ENCODE measurements at places on chromosomes 16 and 17.

DNA sequence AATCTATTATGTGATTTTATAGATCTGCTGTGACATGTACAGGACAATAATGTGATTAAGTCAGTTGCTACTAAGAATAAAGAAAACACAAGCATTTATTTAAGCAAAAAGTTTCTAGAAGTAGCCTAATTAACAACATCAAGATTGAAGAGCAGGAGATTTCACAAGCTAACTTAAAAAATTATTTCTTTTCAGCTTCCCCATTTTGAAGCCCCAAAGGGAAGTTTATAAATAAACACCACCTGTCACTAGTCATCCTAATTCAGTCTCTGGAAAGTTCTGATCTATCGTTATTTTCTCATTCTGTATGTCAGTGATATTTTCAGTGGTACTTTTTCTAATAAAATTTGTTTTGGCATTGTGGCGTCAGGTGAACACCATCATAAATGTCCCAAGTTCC is 8.3 kb downstream of the CAPNS2 start:
- DNase-seq: no peak

DNA sequence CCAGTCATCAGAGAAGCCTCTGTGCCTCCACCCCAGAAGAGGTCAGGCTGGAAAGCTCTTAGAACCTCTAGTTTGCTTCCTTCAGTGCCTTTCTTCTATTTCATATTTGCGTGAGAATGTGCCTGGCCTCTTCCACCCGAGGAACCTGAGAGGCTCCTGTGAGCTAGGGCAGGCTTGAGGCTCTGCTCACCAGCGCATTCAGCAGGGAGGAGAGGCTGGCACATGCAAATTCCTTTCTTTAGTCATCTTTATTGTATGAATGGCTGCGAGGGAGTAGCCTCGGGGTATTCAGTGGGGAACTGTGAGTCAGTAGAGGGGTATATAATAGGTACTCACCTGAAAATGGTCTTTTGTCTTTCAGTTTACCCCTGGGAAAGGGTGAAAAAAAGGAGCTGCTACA is 268.3 kb downstream of the ABCC12 start:
- DNase-seq: no peak

DNA sequence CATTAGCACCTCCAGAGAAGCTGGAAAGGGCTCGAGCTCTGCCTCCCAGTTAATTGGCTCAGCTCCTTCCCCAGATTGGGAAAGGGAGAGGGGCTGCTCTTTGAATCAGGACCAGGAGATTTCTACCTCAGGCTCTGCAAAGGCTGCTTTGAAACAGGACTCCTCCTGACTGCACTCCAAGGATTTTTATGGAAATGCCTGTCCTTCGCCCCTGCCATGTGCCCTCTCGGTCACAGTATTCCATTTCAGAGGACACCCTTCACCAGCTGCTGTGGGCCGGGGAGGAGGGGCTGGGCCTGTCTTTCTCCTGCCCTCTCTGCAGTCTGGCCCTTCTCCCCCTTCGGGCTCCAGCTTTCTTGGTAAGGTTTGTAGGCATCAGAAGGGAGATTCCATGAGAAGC is 13.6 kb downstream of the MRM1 start:
- no peak for DNase-seq

- peak; percentile 19 for DNase-seq
Measured at GRCh38 chr17:63931981-63932561, at the start of gene CD79B. TSS of gene CD79B (minus strand) at chr17:63932331. CDS start at chr17:63932261, 70 bp downstream.

DNA sequence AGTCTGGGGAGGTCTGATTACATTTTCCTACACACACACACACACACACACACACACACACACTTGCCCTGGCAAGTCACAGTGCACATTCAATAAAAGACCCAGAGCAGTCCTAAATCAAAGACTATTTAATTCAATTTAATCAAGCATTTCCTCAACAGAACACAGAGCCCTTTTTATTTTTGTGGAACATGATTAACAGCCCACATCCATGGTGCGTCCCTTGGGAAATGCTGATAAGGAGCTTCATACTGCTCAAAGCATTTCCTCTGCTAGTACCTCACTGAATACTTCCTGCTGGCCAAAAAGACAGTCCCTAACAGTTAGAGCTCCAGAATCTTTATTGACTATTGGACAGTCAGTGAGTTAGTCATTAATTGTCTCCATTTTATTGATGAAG is 43.1 kb upstream of the MYH10 start:
- no peak for DNase-seq

DNA sequence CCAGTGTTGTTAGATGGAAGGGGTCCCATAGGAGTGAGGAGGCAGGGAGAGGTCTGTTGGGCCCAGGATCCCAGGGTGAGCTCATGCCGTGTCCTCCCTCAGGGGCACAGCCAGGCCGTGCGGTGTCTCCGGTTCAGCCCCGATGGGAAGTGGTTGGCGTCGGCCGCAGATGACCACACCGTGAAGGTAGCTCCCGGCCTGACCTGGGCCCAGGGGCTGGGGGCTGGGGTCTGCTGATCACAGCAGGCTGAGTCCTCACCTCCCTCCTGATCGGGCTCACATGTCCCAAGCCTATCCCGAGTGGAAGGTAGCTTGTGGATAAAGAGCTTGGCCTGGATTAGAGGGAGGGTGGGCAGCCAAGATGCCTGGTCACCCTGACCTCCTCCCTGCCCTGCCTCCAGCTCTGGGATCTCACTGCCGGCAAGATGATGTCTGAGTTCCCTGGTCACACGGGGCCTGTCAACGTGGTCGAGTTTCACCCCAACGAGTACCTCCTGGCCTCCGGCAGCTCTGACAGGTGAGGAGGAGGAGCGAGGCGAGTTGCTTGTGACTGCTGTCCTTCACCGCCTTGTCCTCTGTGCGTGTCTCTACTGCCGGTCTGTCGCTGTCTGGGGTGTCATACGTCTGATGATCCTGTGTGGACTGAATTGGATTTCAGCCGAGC is 16.1 kb downstream of the KATNB1 start:
- DNase-seq: no peak

DNA sequence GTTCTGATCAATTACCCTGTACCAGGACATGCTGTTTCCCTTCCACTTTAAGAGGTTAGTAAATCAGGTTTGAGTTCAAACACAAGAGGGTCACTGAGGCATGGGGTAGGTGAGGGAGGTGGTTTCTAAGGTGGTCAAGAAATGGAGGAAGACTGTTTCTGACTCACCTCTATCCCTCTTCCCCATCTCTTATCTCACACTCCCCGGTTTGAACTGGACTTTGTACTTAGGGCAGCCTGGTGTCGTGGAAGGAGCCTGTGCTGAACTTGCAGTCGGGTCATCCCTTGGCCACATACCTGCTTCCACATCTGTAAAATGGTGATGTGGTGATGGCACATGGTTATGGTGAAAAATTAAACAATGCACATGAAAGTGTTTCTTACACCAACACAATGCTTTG is 17.2 kb upstream of the TMEM98 start:
- DNase-seq: no peak

DNA sequence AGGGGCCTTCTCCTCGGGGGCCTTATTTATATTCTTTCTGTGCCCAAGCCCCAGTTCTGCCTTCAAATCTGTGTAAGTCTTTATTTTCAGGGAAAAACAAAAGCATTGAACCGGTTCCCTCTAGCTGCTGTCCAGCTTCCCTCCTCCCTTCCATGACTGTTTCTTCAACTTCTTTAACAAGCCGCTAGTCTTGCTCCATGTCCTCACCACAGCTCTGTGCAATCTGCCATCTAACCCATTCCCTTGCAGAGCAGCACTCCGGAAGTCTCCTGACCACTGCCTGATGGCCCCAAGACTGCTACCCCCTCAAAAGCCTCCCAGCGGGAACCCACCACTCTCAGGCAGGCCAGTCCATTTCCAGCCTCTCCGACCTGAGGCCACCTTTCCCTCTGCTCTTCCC is 16.9 kb downstream of the EMC8 start:
- no peak for DNase-seq

DNA sequence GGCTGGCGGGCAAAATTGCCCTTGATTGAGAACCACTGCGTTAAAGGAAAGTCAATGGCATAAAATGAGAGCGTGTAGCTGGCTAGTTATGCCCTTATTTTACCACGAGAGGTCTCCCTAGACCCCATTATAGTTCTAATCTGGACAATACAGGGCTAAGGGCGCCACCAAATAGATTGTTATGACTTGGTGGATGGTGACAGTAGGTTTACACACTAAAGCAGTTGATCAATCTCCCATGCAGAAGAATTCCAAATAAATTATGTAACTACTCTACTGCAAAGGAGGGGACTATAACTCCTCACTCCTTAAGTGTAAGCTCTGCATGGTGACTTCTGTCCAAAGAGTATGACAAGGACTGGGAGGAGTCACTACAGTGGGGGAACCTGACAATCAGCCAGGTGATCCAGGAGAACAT is 20.4 kb upstream of the YPEL2 start:
- peak; percentile 5 for DNase-seq

DNA sequence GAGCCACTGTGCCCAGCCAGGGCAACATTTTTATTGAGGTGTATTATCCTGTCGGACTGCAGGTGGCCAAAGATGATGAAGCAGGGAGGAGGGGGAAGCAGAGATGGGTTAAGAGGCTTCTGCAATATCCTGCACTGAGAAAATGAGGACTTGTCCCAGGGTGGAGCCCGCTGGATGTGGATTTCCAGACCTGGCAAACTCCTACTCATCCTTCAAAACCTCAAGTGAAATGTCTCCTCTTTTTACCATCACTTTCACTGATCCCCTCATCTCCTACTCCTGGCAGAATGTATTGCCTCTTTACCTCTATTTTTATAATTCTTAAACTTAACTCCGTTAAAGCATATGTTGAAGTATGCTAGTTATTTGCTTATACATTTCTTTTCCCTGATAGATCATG is 60.9 kb downstream of the MGAT5B start:
- DNase-seq: no peak
